WTC11 (cell line): ENCODE measurements at places on chromosomes 2 and 18. TPM values are rescaled to one million over a fixed set of nuclear protein-coding genes. Genes with fewer than 3 reads are reported as not detected.

The PPP1R1C gene
- 3.4 to 8.7 TPM (median 3.7 TPM) in 3 replicates for total RNA-seq

The ELAC1 gene
- 3.9 to 4.3 TPM (median 4.0 TPM) in 3 replicates for total RNA-seq

- DNase-seq, result no peak
These were observed 165.6 kb upstream of the NCKAP5 start for GRCh38 chr2:133733901-133734255.

DNA sequence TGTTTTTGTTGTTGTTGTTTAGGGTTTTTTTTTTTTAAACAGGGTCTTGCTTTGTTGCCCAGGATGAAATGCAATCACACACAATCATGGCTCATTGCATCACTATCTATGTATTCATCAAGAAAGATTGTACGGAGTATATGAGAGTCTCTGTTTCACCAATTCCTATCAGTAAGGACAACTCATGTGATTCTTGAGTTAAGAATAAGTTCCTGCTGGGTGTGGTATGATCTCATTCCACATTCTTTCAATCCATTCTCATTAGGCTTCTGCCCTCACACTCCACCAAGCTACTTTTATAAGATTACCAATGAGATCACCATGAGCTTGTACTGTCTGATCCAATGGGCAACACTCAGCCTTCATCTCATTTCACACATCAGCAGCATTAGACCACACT is 9.1 kb upstream of the AP1S3 start:
- no peak for DNase-seq

The SAG gene
- 0.14 TPM in 1 of 3 replicates, not detected in the others for total RNA-seq

The CTAGE1 gene
- total RNA-seq, result not detected in 3 replicates

DNA sequence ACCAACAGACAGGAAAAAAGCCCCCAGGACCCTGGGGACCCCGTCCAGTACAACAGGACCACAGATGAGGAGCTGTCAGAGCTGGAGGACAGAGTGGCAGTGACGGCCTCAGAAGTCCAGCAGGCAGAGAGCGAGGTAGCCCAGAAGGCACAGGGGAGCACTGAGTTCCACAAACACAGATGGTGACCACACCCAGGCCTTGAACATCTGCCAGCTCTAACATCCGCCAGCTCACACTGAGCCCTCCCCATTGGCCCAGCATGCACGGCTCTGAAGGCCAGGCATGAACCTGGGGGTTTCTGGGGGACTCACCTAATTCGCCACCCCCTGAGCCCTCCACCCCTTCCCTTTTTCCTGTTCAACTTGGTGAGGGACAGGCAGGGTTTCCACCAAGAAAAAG is 25.6 kb upstream of the PRLH start:
- DNase-seq, result no peak

DNA sequence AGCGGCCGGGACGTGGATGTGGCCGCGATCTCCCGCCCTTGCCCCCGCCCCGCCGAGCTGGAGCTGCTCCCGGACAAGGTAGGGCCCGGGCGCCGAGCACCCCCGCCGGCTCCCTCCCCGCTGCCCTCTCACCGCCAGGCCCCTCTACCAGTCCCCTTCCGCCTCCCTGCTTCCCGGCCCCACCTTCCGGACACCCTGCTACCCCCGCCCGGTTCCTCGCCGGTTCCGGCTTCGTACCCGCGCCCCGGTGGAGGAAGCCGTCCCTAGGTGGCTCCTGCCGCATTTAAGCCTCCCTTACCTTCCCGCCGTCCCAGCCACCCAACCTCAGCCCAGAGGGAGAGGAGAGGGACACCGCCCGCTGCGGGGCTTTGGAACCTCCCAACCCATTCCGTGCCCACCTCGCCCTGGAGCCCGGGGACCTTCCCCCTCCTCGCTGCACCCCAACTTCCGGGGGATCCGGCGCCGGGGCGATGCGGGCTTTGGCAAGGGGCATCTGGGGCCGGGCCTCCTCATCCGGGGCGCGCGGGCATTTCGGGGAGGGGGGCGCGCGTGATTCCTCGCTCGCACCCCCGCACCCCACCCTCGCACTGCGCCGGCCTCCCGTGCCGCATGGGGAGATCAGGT is 475 bp downstream of the B3GNT2 start:
- peak; percentile 69 for DNase-seq

GRCh38 chr2:142463047-142463446 is 332.2 kb upstream of the LRP1B start:
- no peak for DNase-seq

- DNase-seq, result no peak
These were observed 8.5 kb downstream of the ONECUT2 start for GRCh38 chr18:57443702-57444101.

The ONECUT2 gene
- total RNA-seq, result 0.87 to 1.9 TPM (median 1.6 TPM) in 3 replicates

DNA sequence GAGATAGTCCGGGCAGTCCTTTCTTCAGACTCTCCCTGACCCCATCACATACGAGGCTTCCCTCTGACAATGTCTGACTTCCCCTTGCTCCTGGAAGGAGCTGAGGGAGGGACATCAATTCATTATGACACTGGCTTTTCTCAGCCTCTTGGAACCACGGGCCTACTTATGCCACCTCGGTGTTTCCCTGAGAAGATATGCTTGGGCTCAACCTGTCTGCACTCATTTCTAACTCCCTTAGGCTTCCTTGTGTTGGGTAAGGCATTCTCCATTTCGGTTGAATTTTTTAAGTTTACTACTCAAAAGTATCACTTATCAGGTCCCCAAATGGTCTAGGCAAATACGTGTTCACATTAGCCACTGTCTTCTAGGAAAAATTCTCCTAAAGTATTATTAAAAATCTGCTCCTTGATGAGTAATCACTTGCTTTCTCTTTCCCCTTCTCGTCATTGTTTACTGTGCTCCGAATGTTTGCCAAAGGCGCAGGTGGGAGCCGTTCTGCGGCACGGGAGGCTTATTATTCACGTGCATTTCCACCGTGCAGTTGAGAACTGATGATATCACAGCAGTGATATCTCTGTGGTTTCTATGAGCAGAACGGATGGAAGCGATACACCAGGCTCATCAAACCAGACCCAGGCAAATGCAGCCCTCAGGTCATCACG is 33.1 kb downstream of the ARL4C start:
- DNase-seq, result no peak

GRCh38 chr2:45806563-45807358 is 155.3 kb downstream of the PRKCE start:
- DNase-seq, result no peak
